NCI-H510A (cell line): ENCODE measurements at places on chromosomes 3 and 15.

GRCh38 chr3:48047841-48048464 is 31.7 kb upstream of the MAP4 start:
- no peak for DNase-seq

- no peak for DNase-seq
These were observed 17.3 kb downstream of the ABHD5 start for GRCh38 chr3:43707998-43708397.

DNA sequence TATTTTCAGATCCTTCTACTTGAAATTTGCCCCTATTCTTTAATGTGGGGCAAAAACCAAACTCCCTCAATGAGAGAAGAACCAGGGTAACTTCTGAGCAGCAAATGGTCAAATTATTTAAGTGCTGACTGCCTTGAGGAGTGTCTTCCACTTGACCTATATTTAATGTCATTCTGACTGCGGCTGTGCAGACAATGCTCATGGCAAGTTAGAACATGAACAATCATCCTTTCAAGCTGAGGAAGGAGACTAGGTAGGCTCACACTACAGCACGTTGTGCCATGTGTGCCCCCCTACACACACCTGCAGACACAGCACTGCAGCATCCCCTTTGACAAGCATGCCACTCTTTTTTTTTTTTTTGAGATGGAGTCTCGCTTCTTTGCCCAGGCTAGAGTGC is 98.2 kb downstream of the OSBPL10 start:
- DNase-seq = peak; percentile 28

GRCh38 chr3:98099848-98100247 is 12.9 kb downstream of the OR5AC2 start:
- no peak for DNase-seq

GRCh38 chr15:80556694-80557367 is 138.3 kb upstream of the ABHD17C start:
- peak; percentile 45 for DNase-seq

DNA sequence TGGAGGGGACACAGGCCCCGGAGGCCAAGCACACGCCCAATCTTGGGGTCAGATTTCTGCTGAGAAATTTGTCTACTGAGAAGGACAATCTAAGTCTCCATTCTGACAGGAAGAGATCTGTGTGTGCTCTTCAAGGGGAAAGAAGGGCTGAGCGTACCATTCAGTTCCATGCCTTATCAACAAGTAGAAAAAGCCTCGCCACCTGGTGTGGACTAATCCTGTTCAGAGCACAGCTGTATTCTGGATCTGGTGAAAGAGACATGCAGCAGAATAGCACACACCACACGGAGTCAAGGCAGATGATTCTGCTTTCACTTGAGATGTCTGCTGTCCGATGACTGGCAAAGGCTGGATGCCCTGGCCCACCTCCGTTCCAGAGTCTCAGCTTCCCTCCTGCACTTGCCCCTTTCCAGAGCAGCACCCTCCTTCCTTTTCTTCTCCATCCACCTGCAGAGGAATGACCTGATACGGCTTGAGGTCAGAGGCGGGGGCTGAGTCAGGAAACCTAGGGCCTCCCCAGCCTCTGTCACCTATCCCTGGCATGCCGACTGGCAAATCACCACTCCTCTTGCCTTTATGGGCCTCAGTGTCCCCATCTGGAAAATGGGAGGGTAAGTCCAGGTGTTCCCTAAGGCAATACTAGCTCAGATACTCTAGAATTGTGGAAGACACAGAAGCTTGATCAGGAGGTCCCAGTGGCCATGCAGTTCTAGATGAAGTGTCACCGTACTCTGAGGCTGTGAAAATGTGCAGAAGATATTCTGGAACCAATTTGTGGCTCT is 36.9 kb upstream of the CTSH start:
- DNase-seq = no peak

- no peak for DNase-seq
These were observed 279.1 kb downstream of the FAM43A start for GRCh38 chr3:194964809-194965208.

GRCh38 chr3:52005571-52005986 is 9.9 kb upstream of the RPL29 start:
- no peak for DNase-seq

DNA sequence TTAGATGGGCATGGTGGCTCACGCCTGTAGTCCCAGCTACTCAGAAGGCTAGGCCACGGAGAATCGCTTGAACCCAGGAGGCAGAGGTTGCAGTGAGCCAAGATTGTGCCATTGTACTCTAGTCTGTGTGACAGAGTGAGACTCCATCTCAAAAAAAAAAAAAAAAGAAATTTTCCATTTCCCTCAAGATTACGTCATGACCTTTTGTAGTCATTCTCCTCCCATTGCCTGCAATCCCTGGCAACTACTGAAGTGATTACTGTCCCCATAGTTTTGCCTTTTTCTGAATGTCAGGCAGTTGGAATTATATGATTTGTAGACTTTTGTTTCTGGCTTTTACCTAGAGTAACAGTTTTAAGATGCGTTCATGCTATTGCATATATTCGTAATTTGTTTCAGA is 28.0 kb downstream of the WDR76 start:
- DNase-seq = no peak

GRCh38 chr3:48425281-48425812 is 4.5 kb downstream of the PLXNB1 start:
- DNase-seq = no peak

DNA sequence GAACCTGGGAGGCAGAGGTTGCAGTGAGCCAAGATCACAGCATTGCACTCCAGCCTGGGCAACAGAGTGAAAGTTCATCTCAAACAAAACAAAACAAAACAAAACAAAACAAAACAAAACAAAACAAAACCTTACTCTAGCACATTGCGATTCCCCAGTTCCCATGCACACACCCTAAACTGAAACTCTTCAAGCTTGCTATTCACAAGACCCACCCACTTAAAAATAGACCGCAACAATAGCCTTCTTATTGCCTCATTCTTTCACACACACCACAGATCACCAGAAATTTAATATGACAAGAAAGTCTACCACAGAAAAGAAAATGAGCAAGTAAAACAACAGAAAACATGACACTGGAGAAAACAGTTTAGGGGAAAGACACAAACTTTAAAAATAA is 598.4 kb downstream of the FHIT start:
- no peak for DNase-seq

- no peak for DNase-seq
These were observed 11.2 kb upstream of the TMEM212 start for GRCh38 chr3:171831936-171832335.

- DNase-seq = no peak
These were observed 41.6 kb downstream of the ISG20 start for GRCh38 chr15:88680241-88681001.

GRCh38 chr3:183975981-183976662 is 41.6 kb downstream of the ABCC5 start:
- no peak for DNase-seq

DNA sequence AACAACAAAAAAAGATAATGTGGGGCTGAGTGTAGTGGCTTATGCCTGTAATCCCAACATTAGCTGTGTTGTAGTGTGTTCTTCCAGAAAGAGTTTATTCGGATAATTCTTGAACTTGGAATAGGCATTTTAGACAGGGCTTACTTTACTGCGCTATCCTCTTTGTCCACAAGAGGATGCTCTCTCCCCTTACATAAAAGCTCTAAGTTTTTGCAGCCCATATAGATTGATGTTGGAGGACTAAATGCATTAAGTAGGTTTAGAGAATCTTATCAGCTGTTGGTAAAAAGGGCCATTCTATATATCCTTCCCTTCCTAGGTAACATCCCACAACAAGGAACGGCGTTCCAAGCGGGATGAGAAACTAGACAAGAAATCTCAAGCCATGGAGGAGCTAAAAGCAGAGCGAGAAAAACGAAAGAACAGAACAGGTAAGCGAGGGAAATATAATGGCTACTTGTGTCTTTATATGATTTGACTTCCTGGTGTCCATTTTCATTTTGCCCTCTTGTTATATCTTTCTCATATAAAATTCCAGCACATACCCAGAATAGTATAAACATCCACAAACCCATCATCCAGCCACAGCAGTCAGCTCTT is 27.8 kb upstream of the ITPKA start:
- DNase-seq = no peak

DNA sequence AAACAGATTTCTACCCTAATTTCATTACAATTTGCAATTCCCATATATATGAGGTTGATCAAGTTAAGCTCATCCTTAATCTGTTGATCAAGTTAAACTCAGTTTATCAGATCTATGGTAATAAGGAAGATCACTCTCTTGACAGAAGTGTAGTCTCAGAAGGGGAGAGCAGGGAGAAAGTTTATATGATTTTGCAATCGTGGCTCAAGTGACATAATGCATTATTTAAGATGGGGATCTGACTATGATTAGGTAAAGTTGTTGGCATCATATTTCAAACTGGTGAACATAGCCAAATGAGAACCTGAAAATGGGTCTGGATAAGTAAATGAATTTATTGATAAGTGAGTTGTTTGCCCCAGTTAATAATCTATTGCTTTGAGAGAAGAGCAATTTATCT is 995.3 kb downstream of the OTOL1 start:
- DNase-seq = no peak

DNA sequence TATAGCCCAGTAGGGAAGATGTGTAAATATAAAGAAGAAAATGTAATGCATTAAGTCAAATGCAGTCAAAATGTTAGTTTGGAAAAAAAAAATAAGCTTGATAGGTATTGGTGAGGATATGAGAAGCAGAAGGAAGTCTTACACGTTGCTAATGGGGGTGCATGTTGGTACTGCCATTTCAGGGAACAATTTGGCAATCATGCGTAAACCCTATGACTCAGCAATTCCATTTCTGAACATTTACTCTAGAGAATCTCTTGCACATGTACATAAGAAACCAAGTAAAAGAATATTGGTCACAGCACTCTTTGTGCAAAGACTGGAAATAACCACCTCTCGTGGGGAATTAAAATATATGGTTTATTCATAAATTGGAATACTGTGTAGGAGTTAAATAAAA is 35.5 kb upstream of the TIMP4 start:
- no peak for DNase-seq

- DNase-seq = peak; percentile 37
These were observed 21.3 kb downstream of the EPHB3 start for GRCh38 chr3:184582646-184583577.

- no peak for DNase-seq
These were observed 252.7 kb downstream of the SLC9A9 start for GRCh38 chr3:143595456-143596077.

GRCh38 chr3:124788254-124788745 is 58.0 kb downstream of the UMPS start:
- DNase-seq = no peak

DNA sequence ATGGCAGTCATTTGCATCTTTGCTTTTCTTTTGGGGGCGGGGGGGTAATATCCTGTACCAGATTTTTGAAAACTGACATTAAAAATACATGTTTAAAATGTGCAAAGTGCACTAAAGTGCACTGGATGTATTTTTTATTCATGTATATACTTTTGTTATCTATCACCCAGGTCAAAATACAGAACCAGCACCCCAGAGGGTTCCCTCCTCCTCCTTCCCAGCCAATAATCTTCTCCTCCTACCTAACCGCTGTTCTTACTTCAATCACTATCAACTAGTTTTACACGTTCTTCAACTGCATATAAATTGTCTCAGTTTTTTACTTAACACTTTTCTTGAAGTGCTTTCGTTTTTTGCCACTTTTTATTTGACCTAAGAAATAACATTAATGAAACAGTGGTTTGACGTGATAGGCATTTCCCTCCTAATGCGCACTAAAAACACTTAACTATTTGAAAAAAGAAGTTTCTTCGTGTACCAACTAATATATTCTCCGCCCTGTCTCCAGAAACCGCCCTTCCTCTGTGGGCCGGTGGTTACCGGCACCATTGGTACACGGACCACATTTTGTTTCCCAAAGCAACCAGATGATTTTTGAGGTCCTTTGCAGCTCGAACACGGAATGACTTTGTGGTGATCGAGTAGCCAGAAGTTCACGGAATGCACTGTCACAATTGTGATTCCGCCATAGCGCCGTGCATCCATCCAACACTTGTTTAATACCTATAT is 836 bp upstream of the AKAP13 start:
- DNase-seq = no peak

DNA sequence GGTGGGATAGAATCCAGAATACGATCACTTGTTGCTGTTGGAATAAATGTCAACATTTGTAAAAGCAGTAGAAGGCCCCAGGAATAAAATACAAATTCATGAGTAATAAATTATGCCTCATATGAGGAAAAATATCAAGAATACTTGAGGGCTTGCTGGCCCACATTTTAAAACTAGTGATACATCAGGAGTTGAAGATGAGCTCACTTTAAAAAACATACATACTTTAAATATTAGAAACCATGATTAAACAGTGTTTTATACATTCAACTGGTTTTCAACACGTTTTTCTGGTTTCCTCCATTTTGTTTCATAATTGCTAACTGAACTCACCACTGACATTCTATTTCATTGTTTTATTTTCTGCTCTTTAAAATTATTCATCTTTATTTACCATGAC is 141.4 kb downstream of the TFG start:
- no peak for DNase-seq

DNA sequence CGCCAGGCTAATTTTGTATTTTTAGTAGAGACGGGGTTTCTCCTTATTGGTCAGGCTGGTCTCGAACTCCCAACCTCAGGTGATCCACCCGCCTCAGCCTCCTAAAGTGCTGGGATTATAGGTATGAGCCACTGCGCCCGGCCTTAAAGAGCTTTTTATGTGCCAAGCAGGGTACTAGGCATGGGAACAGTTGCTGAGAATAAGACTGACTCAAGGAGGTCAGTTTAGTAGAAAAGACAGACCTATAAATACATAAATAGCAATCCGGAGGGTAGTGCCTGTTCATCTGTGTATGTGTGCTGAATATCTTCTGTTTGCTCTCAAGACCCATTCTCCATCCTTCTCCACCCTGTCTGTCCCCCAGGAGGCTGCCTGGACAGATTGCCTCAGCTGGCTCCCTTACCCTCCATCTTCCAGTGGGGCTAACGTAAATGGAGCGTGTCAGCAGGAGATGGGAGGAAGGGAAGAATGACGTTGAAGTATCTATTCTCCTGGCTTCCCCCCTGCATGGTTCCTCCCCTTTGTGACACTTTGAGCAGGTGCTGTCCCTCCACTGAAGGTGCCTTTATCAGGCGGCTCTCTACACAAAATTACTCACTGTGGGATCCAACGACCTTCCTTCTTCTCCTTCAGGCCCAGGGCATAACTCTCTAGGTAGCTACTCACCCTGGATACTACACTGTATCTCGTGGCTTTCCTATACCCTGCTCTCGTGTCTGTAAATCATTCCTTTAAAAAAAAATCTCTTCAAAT is 31.1 kb downstream of the FBXO40 start:
- peak; percentile 22 for DNase-seq

- DNase-seq = no peak
These were observed 15.8 kb downstream of the MFN1 start for GRCh38 chr3:179363332-179363731.

- DNase-seq = no peak
These were observed 205.5 kb upstream of the CD96 start for GRCh38 chr3:111336511-111336910.

GRCh38 chr15:68994149-68994548 is 20.3 kb upstream of the NOX5 start:
- no peak for DNase-seq

- DNase-seq = no peak
These were observed 124.2 kb downstream of the TMCO5A start for GRCh38 chr15:38058596-38059075.

- DNase-seq = no peak
These were observed 930.7 kb downstream of the MCTP2 start for GRCh38 chr15:95162069-95162468.

GRCh38 chr15:95944193-95944592 is 386.3 kb upstream of the NR2F2 start:
- DNase-seq = no peak

GRCh38 chr3:187572441-187572840 is 97.8 kb downstream of the SST start:
- no peak for DNase-seq
